Activated naive CD4-positive, alpha-beta T cell treated with anti-CD3 and anti-CD28 coated beads, Interleukin-2, amount 50 U/mL, for 16 hours (primary cell): ENCODE measurements at places on chromosomes 16 and 17.

DNA sequence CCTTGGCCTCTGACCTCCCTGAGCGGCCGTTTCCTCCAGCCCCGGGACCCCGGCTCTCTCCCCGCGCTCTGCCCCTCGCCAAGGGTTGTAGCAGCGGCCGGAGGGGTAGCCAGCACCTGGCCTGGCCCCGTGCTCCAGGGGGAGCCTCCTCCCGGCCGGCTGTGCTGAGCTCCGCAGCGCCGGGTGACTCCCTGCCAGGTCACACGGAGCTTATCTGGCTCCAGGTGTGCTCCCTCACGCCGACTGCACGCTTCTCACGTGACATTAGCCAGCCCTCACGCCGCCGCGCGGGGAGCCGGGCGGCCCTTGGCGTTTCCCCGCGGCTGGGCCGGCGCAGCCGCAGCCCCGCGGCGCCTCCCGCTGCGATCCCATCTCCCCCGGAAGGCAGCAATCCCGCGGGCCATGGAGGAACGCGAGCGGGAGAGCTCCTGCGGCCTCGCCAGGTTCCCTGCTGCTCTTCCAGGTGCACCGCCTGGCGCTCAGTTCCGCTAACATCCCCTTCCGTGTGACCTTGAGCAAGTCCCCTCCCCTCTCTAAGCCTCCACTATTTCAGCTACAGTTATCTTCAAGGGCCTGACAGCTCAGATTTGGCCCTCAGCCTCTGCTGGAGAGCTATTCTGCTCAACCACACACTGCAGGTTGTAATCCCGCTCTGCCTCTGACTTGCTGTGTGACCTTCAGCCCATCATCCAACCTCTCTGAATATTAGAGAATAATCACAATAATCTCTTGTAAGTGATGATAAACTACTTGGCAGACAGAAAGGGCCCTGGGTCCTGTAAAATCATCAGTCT, 3.4 kb downstream of the MYO18A start:
- DNase-seq = peak; percentile 72

DNA sequence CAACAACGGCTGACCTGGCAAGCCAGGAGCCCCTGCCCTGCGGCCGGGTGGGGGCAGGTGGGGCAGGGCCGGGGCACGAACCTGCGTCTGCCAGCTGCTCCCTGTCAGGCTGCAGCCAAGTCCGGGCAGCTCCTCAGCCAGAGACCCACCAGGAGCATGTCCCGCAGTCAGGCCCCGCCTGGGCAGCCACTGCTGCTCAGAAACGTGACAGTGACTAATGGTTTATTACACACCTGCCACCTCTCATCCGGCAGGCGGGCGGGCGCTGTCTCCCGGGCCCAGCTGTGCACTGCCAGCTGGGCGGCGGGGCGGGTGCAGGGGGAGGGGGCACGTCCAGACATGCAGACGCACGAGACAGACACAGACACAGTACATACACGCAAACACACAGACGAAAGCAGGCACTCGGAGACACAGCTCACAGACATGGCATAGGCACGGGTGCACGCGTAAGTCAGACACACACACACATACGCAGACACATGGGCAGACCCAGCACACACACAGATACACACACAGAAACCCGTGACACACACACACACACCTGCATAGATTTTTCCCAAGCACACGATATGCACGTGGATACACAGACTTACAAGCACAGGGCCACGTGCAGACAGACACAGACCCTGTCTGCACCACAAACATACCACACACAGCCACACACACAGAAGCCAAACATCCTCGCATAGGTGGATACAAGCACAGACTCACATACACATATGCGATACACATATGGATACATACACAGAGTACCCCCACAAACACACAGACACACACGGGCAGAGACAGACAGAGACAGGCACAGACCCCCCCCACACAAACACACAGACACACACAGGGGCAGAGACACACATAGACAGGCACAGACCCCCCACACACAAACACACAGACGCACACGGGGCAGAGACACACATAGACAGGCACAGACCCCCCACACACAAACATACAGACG, 248.3 kb upstream of the CIBAR2 start:
- DNase-seq = no peak

GRCh38 chr16:4802659-4803287, 340 bp upstream of the ROGDI start:
- peak; percentile 92 for DNase-seq

- DNase-seq = no peak
These were observed 209.0 kb downstream of the SNX29 start for GRCh38 chr16:12185563-12185962.

- no peak for DNase-seq
These were observed 19.1 kb downstream of the FAM83G start for GRCh38 chr17:18985475-18985874.

- DNase-seq = no peak
These were observed 379.2 kb upstream of the ZFHX3 start for GRCh38 chr16:73427164-73427563.

DNA sequence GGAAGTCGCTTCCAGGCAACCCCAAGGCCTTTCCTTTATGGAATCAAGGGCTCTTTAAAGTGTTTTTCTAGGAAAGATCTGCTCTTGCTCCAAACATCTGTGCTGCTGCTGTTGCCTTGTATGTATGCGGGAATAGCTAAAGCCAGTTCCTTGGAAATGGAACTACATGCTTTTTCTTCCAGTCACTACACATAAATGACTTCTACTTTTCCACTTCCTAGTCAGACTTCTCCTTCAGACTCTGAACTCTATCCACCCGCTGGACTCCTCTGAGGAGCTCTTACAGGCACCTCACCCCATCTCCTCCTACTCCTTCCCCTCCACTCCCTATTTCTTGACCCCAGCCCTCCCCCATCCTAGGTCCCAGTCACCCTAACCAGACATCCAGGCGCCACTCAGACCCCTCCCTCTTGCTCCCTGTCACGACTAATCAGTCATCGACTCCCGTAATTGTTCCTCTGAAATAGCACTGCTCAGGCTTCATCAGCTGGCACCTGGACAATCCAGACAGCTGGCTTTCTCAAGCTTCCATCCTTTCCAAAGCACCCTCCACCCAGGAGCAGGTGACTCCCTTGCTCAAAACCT, 15.0 kb upstream of the PEMT start:
- DNase-seq = no peak

GRCh38 chr16:50384500-50385135, 15.8 kb upstream of the BRD7 start:
- DNase-seq = no peak

- no peak for DNase-seq
These were observed 54.1 kb downstream of the METRNL start for GRCh38 chr17:83133302-83134121.

GRCh38 chr16:51638339-51639135, 487.5 kb upstream of the SALL1 start:
- no peak for DNase-seq

DNA sequence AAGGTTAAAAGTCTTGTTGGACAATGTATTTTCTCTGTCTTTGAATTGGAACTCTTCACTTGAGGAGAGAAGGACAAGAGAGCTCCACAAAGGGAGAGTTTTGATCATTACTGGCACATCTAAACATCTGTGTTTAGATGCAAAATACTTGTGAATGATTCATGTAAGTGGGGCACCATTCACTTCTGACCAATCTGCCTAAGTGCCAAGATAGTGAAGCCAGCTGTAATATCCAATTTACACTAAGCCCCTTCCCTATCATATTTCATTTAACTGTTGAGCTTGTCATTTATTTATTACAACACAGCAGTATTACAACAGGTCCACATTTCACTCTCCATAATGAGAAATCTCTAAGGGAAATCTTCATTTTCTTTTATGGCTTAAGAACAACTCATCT, 832.3 kb upstream of the GOT2 start:
- no peak for DNase-seq

- peak; percentile 53 for DNase-seq
These were observed 857 bp upstream of the STAT5A start for GRCh38 chr17:42287305-42287976.

DNA sequence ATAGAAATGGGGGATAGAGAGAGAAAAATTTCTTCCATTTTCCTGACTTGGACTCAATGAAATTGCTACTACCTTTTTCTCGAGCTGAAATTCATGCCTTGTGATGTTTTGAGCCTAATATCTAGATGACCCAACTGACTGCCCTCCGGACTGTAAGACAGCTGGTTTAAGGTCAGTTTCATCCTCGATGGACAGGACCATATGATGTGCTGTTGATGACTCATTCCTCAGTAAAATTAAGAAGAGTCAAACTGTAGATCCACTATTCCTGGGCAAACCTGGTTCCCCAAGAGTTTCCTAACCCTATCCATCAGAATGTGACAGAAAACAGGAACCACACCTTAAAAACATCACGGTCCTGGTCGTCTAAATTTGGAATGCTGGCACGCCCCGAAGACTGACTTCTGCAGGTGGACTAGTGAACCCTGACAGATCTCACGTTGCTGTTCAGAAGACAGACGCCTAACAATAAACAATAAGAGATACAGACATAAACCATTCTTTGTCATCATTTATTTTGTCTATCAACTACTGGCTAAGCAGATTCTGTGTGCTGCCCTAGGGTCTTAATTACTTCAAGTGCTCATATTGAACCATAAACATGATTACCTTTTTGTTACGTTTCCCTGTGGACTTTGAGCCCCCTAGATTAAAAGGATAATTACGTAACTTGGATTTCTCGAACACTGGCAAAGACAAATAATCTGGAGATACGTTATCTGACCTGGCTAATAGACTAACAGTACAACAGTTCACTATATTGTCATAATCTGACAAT, 45.1 kb upstream of the NOS2 start:
- DNase-seq = no peak

- peak; percentile 27 for DNase-seq
These were observed 294.1 kb downstream of the BCAS3 start for GRCh38 chr17:60971515-60972369.

DNA sequence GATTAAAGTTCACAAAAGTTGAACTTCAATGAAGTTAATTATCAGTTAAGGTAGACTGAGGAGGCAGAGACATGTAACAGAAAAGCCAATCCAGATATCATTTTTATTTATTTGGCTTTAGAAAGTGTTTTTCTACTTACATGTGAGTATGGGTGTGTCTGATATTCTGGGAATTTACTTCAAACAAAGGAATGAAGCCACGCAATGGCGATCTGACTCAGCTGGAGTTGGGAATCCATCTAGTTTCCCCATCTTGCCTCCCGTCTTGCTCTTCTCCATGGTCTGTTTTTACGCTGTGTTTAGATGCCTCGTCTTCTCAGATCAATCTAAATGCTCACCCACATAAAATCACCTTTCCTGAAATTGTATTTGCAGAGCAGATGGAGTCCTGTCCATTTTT, 1.7 kb upstream of the KCNJ16 start:
- DNase-seq = no peak
